ENCODE measurements at places on chromosomes 6 and 20. TPM values are rescaled to one million over a fixed set of nuclear protein-coding genes. Genes with fewer than 3 reads are reported as not detected.
A peak's percentile ranks its signal among the peaks of the same experiment; 100 is the strongest.

DNA sequence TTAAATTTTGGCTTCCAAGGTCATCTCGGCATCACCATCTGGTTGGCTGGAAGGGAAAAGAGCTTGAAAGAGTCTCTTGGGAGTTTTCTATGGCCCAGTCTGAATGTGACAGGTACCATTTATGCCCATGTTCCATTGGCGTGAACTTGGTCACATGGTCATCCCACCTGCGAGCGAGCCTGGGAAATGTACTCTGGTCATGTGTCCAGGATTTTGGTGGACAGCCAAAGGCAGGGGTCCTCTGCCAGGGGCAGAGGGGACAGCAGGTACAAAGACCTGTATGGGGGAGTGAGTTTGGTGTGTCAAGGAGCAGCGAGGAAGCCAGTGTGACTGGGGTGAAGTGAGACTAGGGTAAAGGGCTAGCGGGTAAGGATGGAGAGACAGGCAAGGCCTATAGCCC lies 112.6 kb downstream of the CDC5L start:
- DNase-seq = no peak

- DNase-seq = no peak
These were observed 2.7 kb downstream of the BCAS1 start for GRCh38 chr20:54067606-54068174.

DNA sequence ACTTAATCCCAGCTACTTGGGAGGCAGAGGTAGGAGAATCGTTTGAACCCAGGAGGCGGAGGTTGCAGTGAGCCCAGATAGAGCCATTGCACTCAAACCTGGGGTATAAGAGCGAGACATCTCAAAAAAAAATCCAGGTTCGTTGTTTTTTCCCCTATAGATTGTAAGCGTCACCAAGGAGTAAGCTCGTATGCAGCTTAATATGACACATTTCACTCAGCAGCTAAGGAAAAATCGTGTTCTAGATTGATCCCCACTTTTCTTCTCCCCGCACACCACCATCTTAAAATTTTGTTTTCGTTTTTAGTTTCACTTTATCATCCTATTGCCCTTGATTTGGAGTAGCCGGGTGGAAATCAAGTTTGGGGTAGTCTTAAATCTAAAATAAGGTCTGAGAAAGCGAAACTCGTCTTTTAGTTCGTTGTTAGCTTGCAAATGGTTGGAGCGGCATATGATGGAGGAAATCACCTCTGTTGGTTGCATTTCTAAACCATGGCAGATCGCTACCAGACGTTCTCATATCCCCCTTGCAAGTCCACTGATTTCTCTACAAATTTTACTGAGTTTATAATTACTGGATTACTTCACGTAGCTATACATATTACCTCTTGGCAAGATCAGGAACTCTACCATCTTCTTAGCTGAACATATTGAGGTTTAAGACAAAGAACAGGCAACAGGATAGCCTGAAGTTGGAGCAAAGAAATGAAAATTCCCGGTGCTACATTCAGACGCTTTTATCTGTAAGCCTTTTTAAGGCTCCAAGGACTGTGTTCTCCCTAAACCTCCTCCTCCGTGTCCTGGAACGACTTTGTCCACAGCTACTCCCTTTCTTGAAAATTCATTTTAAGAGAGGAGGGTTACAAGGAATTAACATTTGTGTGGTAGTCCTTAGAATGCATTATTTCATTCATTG lies 91.1 kb upstream of the BTN3A2 start:
- DNase-seq = peak; percentile 86

HLA-E gene
- total RNA-seq = 123 TPM

DNA sequence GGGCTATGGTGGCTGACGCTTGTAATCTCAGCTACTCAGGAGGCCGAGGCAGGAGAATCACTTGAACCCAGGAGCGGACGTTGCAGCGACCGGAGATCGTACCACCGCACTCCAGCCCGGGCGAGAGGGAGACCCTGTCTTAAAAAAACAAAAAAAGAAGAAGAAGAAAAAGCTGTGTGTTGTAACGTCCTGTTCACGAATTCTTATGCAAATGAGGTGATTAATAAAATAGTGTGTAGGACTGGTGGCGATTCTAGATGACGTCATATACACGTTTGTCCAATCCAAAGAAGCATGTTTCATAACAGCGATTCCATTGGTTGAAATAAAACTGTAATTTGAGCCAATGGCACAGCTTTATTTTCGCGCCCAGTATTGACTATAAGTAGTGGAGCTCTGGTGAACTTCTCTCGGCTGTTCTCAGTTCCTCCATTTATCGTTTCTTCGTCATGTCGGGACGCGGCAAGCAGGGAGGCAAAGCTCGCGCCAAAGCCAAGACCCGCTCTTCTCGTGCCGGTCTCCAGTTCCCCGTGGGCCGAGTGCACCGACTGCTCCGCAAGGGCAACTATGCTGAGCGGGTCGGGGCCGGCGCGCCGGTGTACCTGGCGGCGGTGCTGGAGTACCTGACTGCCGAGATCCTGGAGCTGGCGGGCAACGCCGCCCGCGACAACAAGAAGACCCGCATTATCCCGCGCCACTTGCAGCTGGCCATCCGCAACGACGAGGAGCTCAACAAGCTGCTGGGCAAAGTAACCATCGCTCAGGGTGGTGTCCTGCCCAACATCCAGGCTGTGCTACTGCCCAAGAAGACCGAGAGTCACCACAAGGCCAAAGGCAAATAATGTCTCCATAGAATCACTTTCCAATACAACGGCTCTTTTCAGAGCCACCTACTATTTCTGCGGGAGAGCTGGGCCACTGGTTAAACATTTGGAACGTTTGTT lies 47.0 kb downstream of the OR2B2 start:
- peak; percentile 99 for DNase-seq

- peak; percentile 75 for DNase-seq
These were observed 7.3 kb downstream of the VWA7 start for GRCh38 chr6:31769684-31770371.

DNA sequence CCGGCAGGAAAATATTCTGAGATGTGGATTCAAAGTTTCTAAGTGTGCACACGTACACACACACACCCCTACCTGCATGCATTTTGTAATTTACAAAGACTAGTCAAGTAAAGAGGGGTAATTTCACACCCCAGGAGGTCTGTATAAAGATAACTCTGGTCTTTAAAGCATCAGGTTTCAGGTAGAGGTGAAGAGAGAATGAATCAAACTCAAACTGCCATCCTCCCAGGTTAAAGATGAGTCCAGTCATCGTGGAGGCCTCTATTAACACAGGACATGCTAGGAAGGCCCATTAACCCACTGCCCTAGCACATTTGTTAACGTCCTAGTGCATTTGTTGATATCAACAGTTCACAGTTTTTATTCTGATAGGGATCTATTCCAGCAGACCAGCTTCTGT lies 3.5 kb upstream of the HLA-DRA start:
- DNase-seq = no peak

ZNF391 gene
- total RNA-seq = not detected

SPATA25 gene
- 5.8 TPM for total RNA-seq
